ENCODE measurements at places on chromosomes 6 and 20.
A peak's percentile ranks its signal among the peaks of the same experiment; 100 is the strongest.

DNA sequence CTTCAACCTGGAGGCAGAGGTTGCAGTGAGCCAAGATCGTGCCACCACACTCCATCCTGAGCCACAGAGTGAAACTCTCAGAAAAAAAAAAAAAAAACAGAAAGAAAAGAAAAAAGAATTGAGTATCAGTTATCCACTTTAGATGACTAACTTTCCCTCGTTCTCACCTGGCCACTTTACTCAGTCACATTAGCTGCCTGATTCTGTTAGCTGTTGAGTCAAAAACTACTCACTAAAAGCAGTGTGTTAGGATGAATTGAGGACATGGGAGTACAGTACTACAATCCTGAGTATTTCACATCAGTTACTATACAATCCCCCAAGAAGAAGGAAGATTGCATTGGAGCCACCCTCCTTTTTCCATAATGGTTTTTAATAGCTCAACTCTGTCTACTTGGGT lies 114.6 kb downstream of the ADAT2 start:
- no peak for DNase-seq

DNA sequence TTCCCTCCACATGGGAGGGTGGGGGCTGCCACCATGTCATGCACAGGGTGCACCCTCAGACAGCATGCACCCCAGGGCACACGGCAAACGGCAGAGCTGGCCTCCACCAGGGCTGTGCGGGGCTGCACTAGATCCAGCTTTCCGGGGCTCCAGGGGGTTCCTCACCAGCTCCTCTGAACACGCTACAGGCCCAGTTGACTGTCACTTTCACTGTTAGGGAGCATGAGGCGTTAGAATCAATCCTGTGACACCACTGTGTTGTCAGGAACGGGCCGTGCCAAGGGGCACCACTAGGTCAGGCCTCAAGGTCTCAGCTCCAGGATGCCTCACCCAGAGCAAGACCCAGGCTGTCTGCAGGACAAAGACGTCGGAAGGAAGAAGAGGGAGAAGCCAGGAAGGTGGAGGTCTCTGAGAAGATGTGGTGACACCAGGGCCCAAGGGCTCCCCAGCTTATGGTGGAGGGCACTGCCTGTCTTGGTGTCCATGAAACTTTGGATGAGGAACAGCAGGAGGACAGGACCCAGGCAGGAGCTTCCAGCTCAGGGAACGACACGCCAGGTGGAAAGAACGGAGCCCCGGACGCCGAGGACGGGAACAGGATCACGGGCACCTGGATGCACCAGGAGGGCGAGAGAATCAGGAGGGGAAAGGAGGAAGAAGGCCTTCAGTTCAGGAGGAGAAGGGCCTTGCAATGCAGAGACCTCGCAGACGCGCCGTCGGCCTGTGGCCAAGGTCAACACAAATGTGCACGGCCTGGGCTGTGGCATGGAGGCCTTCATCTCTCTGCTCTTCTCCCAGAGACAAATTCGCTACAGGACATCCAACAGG lies 49.5 kb downstream of the YTHDF1 start:
- DNase-seq = no peak

DNA sequence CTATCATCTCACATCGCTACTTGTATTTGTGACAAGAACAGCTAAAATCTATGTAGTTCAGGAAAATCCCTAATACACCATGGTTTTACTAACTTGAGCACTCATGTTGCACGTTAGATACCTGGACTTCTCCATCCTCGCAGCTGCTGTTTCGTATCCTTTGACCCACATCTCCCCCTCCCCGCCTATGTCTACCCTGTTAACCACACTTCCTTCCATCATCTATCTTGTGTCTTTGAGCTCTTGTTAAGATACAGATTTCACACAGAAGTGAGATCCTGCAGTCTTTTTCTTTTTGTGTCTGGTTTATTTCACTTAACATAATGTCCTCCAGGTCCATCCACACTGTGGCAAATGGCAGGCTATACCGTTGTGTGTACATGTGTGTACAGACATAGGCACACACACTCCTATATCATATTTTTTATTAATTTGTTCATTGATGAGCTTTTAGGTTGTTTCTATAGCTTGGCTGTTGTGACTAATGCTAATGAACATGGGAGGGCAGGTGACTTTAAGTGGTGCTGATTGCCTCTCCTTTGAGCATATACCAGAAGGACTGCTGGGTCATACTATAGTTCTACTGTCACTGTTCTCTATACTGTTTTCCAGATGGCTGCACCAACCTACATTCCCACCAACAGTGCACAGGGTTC lies 117.8 kb downstream of the WDR27 start:
- DNase-seq = no peak

DNA sequence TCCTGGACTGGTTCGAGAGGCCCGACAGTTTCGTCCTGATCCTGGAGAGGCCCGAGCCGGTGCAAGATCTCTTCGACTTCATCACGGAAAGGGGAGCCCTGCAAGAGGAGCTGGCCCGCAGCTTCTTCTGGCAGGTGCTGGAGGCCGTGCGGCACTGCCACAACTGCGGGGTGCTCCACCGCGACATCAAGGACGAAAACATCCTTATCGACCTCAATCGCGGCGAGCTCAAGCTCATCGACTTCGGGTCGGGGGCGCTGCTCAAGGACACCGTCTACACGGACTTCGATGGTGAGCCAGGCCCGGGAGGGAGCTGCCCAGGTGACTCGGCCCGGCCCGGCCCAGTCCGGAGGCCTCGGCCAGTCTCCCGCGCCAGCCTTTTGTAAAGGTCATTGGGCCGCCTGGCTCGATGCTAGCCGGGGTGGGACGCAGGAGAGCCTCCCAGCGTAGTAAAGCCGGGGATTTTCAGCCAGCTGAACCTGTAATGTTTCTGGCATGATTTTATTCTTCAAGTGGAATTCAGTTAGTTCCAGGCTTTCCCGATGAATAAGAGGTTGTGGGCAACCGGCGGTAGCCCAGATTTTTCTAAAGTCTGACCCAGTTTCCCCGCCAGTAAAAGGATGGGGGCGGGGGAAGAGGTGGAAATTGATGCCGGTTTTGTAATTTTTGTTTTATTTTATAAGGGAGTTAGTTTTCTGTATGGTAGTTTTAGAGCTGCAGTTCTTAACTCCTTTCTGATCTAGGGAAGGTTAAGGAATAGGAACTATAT lies 1.4 kb downstream of the PIM1 start:
- DNase-seq = no peak

GRCh38 chr6:31922942-31923341 lies 4.6 kb upstream of the C2 start:
- no peak for DNase-seq

- DNase-seq = no peak
Observed at GRCh38 chr6:1381481-1382330, 7.7 kb upstream of the FOXF2 start.

DNA sequence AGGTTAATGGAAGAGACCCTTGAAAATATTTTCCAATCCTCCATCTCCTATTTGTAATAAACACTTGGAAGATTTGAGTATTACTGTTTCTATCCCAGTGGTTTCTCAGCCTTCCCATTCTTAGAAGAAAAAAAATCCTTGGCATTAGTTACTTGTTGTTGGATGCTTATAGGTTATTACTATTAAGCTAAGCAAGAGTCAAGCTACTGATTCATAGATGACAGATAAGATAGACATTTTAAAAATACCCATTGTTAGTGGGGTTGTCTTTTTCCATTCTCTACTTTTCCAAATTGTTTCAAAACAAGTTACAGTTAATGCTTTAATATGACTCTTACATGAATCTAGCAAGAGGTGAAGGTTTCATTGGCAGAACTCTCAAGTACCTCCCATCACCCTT lies 158.5 kb downstream of the HIVEP2 start:
- no peak for DNase-seq

DNA sequence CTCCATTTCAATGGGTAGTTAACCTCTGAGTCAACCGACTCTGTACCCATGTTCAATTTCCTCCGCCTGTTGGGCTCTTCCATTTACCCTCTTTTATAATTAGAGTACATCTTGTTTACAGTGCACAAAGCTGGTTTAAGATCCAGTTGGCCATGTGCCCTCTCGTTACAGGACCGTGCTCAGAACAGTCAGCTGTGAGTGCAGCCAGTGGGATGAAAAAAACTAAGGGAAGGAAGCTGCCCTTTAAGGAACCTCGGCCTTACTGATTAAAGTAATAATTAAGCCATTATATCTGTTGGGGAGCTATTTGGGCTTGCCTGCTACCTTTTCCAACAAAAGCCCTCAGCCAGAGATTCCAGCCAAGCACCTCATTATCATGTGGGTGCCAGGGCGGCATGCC lies 68.8 kb downstream of the TMEM170B start:
- DNase-seq = no peak

- no peak for DNase-seq
Observed at GRCh38 chr6:32637883-32638282, 677 bp downstream of the HLA-DQA1 start.

GRCh38 chr6:41449399-41450245 lies 96.6 kb upstream of the FOXP4 start:
- no peak for DNase-seq

DNA sequence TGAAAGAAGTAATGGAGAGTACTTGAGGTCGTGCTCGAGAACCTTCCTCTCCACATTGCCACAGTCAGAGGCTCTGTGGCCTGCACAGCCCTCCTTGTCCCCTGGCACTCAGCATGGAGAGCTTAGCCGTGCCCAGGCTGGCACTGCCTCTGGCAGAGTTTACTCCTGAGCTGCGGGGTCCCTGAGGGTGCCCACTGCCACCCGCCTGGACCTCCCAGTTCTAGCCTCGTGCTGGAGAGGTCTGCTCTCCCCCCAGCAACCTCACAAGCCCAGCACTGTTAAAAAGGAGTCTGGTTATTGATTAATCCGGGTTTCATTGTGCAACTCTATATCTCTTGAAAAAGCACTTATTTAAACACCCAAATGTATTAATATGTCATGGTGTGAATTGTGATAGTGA lies 226.8 kb downstream of the TMEM242 start:
- no peak for DNase-seq

DNA sequence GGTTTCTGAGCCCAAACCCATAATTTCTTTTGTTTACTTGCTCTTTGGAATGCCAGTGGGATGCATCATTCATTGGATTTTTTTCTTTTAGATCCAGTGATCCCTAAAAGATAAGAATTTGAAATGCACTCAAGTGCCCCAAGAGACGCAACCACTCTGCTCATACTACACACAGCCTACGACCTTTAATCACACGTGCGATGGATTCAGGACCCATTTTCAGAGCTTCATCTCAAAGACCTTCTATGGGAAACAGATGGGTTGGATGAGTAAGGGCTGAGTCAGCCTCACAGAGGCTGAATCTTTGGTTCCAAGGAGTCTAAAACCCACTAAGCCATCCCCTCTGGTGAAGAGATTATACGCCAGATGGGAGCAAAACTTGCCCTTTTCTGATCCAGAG lies 265.5 kb upstream of the EXOC2 start:
- no peak for DNase-seq

GRCh38 chr6:46116289-46116688 lies 13.5 kb upstream of the ENPP4 start:
- DNase-seq = no peak

DNA sequence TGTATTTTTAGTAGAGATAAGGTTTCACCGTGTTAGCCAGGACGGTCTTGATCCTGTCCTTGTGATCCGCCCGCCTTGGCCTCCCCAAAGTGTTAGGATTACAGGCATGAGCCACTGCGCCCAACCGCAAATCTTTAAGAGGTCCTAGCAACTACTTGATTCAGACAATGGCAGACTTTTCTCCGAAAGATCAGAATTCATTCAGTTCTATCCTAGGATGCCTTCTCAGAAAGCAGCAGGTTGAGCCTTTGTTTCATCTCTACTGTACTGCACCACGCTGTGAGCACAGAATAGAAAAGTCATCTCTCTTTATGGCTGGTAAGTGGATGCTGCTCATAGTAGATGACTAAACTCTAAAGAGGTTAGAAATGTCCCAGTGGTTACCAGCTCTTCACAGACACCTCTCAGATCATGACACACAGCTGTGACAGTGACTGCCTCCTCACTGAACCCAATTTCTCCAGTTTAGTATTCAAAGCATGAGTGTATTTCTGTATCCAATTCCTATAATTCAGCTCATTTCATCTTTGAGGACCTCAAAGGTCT lies 6.0 kb upstream of the HSF2 start:
- no peak for DNase-seq

- DNase-seq = no peak
Observed at GRCh38 chr20:48970681-48971365, 49.3 kb downstream of the ARFGEF2 start.

DNA sequence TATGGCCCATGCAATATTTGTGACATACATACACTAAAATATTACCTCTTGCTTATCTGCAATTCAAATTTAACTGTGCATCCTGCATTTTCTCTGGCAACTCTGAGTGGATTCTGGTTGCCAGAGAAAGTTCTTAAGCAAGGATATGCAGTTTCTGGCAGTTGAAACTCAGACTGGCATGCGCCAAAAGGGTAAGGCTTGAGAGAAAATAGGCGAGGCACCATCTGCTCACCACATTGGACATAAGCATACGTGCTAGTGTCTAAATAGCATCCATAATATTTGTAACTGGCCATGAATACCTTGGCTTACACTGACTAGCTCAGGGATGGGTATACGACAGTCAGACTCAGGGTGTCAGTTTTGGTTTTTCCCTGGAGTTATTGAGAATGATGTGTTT lies 465.1 kb downstream of the DOK5 start:
- DNase-seq = no peak

DNA sequence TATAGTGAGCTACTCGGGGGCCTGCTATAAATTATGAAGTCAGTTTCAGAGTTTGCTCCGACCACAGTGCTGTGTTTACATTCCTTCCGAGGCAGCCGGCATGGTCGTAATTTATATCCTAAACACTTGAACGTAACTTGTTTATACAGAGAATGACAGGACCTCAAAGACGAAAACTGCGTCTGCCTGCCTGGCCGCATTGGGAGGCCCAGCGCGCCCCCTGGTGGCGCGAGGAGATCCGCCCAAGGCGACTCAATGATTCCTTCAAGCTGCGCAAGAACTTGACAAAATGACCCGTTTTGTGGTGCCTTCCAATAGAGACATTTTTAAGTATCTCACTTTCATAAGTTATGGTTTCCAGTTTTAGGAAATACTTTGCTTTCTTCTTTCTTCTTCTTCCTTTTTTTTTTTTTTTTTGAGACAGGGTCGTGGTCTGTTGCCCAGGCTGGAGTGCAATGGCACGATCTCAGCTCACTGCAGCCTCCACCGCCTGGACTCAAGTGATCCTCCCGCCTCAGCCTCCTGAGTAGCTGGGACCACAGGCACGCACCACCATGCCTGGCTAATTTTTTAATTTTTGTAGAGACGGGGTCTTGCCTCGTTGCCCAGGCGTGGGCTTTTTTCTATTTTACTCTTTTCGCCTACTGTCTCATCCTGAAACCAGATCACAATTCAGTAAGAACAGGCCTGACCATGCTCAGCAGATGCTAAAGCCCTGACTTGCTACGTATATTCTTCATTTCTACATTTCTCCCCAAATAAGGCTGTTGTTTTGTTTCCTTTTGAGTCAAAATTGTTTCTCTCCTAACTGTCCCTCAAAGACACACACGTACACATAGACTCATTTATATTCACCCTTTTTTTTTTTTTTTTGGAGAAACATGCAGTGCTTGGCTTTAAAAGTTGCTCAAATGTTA lies 7.8 kb downstream of the FOXF2 start:
- DNase-seq = peak; percentile 32

GRCh38 chr6:75499640-75500039 lies 6.0 kb upstream of the FILIP1 start:
- DNase-seq = no peak

GRCh38 chr6:155943635-155944034 lies 488.0 kb upstream of the NOX3 start:
- no peak for DNase-seq

- DNase-seq = no peak
Observed at GRCh38 chr6:107458672-107459282, 587 bp downstream of the PDSS2 start.
